T-helper 9 cell (primary cell): ENCODE measurements at places on chromosomes 1 and 21.

DNA sequence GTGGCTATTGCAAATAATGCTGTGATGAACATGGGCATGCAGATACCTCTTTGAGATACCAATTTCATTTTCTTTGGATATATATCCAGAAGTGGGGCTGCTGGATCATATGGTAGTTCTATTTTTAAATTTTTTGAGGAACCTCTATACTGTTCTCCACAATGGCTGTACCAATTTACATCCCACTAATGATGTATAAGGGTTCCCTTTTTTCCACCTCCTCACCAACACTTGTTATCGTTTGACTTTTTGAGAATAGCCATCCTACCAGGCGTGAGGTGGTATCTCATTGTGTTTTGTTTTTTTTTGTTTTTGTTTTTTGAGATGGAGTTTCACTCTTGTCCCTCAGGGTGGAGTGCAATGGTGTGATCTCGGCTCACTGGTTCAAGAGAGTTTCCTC, 6.6 kb upstream of the NUCKS1 start:
- DNase-seq, result no peak

DNA sequence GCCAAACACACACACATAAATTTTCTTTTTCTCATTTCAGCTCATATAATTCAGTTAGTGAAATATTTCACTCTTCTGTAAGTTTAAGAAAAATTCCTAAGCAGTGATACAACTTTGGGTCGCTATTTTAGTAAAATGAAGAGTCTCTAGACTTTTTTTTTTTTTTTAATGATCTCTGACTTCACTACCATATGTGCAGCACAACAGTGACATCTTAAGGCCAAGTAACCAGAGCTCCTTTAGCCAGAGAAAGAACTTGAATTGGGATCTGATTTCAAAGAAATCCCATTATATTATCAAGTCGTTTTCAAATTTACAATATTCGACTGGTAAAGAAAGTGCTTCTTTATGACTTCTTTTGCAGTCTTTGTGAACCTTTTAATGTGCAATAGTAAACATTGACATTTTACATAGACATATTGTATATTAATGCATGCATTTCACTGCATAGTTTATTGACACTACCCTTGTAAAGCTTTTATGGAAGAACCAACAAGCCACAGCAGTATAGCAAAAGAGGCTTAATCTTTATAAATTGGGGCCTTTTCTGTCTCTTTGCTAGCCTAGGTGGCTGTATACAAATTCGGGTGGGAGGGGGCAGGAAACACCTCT, 62.2 kb downstream of the LRRC40 start:
- DNase-seq, result no peak

- no peak for DNase-seq
Measured at GRCh38 chr1:43214501-43215444, 42.6 kb downstream of the CFAP57 start.

DNA sequence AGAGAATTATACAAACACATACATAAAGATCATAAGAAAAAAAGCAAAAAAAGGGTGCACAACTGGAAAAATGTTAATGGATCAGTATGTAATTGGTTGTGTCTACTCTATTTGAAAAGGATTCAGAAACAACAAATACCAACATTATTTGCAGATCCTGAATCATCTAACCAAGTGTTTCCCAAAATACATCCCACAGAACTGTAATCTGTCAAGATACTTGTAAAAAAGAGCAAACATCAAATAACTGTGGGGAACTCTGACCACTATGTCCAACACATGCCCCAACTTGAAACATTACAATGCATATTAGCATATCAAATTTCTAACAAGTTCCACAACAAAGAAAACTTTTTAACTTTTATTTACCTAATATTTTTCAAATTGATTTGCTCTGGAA, 22.6 kb downstream of the ANKRD13C start:
- DNase-seq, result no peak

GRCh38 chr21:27298465-27298864, 331.6 kb upstream of the ADAMTS5 start:
- DNase-seq, result no peak
